ENCODE measurements at places on chromosomes 2 and 18.

DNA sequence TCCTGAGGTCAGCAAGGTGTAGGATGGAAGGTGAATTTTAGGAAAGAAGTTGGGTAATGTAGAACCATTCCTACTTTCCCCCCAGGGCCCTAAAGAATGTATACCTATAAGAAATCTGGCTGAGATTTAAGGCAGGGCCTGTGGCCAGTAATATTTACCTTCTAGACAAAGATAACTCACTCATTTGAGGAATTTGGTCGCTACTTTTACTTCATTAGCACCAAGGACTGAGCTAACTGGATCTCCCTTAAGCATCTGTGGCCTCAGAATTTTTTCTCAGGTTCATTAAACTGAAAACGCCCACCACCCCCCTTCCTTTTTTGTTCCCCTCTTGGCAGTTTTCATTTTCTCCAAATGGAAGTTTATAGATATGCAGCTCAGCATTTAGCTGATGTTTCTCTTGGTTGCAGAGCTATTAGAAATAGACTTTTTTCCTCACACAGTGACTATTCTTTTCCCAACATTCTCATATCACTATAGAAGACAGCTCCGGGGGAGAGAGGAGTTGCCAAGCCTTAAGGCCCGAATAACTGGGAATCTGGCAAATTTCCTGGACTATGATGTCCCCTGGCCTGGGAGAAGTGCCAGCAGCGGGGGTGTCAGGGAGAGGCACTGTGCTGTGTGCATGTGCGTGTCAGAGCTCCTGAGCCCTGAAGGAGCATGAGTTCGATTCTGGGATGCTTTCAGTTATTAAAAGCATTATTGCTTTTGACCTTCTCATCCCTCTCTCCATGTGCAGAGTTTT is 310.9 kb downstream of the PRKCE start:
- no peak for DNase-seq

DNA sequence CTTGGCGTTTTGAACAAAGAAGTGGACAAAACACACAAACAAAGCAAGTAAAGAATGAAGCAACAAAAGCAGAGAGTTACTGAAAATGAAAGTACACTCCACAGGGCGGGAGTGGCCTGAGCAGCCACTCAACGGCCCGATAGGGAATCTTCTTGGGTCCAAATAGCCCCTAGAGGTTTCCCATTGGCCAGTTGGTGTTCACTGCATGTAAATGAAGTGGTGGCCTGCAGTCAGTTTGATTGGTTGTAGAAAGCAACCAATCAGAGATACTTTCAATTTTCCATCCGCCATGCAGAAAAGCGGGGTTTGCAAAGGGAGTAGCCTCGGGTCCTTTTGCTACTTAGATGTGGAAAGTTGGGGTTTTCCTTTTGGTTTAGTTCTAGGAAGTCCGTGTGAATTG is 31.6 kb downstream of the CYBRD1 start:
- no peak for DNase-seq

GRCh38 chr2:43324259-43325106 is 98.1 kb upstream of the ZFP36L2 start:
- no peak for DNase-seq

DNA sequence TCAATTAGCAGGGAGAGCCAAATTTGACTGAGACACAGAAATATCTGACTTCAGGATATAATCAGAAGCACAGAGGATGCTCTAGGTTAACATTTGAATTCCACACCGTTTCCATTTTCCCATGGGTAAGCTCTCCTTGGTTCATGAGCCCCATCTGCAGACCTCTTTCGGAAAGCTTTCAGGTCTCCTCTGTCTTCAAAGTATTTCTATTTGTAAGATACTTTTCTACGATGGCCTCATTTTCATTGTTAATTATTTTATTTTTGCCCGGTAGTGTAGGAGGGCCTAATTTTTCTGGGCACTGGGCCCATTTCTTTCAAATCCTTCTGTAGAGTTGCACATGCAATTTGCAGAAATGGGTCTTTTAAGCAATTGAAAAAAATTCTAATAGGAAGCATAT is 53.8 kb downstream of the LRPPRC start:
- DNase-seq: no peak

GRCh38 chr2:225190987-225191386 is 148.7 kb upstream of the DOCK10 start:
- no peak for DNase-seq

DNA sequence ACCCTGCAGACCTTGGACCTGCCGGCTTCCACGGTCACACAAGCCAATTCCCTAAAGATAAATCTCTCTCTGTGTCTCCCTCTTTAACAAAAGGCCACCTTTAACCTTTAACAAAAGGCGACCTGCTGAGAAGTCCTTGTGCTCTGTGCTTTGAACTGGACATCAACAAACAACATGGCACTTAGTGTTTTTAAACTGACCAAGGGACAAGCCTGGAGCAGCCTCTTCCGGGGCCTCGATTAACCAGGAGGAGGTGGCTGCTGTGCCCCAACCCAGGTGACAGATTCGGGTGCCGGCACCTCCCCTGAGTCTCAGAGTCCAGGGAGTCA is 135.3 kb downstream of the RTP5 start:
- no peak for DNase-seq

- no peak for DNase-seq
Observed at GRCh38 chr2:132804051-132804450, 134.0 kb upstream of the LYPD1 start.

Data from activated CD8-positive, alpha-beta memory T cell treated with anti-CD3 and anti-CD28 coated beads for 4 hours (primary cell).